ENCODE measurements at places on chromosomes 1 and 21. TPM values are rescaled to one million over a fixed set of nuclear protein-coding genes. Genes with fewer than 3 reads are reported as not detected.

Gene SELL
- total RNA-seq = 1.3 TPM

Gene REG4
- total RNA-seq = not detected

Gene SGIP1
- total RNA-seq = 100 TPM

Gene CNST
- 31.3 TPM for total RNA-seq

Gene CLIC4
- total RNA-seq = 76.4 TPM

Gene GBP7
- total RNA-seq = not detected

Gene SPATA46
- not detected for total RNA-seq

Gene MYOC
- total RNA-seq = 0.27 TPM

Gene ANKRD34A
- total RNA-seq = 1.1 TPM

Gene LCE1B
- not detected for total RNA-seq

Gene CD5L
- 0.27 TPM for total RNA-seq

Gene OR2AK2
- total RNA-seq = 3.0 TPM

Gene PRAMEF6
- total RNA-seq = not detected

Gene TMEM81
- 3.4 TPM for total RNA-seq

Gene ARHGEF10L
- total RNA-seq = 33.8 TPM

Gene PHLDA3
- 5.6 TPM for total RNA-seq

Gene FAM177B
- total RNA-seq = 0.18 TPM

Gene ERICH3
- total RNA-seq = 8.7 TPM

Gene FTCD
- total RNA-seq = 0.73 TPM

Gene SPAG17
- 4.9 TPM for total RNA-seq

Gene TCP10L
- 7.9 TPM for total RNA-seq

Gene RNF11
- total RNA-seq = 141 TPM

Gene HES3
- not detected for total RNA-seq

Gene ZSCAN20
- 11.1 TPM for total RNA-seq

Gene GJA4
- 3.8 TPM for total RNA-seq

Gene VWA1
- total RNA-seq = 7.8 TPM

Gene ZNF683
- not detected for total RNA-seq

Gene IGSF9
- 4.7 TPM for total RNA-seq

Gene HENMT1
- 17.2 TPM for total RNA-seq
